SK-N-SH treated with all-trans-retinoic acid at 6 μM for 48 hours (cell line): ENCODE measurements at places on chromosomes 3 and 15.

GRCh38 chr3:141000027-141000663, 51.0 kb upstream of the SPSB4 start:
- peak; percentile 98 for ATAC-seq

GRCh38 chr3:89947337-89947954, 840.0 kb downstream of the EPHA3 start:
- ATAC-seq = no peak

DNA sequence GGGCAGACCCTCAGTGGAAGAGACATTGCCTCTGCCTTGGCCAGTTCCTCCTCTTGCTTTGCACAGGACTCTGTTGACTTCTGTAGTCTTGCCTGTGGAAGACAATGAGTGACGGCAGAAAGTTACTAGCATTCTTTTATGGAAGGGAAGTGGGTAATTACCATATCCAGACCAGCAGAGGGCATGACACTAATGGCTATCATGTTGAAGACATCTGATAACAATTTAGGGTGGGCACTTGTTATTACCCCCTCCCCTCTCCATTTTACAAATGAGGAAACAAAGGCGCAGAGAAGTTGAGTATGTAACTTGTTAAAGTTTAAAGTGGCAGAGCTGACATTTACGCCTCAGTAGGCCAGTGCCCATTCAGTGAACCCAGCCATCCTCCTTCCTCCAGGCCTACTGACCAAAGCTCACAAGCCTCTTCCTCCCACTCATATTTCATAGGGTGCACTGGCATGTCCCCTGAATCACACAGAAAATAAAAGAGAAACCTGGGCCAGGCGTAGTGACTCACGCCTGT, 48.2 kb upstream of the FMN1 start:
- ATAC-seq = peak; percentile 66

DNA sequence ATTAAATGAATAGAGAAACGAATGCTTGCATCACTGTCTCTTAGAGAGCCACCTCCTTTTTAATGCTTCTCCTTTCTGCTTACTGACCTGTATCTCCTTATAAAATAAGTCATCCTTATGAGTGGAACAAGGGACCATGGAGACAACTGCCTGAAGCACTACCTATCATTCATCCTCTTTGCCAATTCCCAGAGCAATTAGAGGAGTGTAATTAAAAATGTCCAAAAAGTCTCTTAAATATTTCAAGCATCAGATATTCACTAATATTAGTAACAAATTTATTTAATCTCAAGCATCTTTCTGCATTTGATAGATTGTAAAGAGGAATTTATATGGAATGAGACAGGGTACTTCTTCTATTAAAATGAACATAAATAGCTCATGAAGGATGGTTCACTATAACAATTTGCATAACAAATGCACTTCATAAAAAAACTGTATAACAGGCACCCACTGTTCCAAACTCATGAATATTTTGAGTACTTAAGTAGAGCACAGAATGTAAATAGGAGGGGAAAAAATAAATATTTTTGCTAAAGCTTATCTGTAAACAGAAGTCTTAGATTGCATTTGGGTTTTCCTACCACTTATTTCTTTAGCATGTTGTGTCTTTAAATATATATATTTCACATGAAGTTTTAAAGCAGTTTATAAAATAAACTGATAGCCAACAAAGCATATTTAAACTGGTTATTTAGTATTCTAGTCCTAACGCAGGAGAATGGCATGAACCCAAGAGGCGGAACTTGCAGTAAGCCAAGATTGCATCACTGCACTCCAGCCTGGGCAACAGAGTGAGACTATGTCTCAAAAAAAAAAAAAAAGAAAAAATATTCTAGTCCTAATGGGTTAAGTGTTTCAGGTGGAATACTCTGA, 269.3 kb downstream of the TBL1XR1 start:
- ATAC-seq = no peak

DNA sequence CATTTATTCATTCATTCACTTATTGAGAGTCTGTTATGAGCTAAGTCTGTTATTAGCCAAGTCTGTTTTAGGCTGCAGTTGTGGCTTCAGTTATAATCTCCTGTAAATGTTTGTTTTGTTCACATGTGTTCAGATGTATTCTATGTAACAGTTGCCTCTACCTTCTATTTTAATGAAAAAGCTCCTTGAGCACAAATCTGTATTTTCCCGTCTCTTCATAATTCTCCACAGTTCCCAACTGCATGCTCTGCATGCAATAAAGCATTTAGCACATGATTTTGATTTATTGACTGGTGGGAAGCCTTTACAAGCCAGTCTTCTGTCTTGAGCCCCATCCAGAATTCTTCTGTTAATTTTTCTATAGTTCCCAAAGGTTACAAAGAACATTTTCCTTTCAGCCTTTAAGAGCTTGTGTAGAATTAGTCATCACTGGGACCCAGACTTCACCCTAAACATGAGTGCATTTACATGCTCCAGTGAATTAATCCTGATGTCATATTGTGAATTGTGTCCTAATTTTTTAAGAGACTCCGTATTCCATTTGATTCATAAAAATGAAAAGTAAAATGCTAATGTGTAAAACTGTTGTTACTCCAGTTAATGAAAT, 122.3 kb upstream of the NR2E3 start:
- peak; percentile 41 for ATAC-seq

GRCh38 chr15:25875566-25875965, 12.4 kb upstream of the ATP10A start:
- no peak for ATAC-seq

DNA sequence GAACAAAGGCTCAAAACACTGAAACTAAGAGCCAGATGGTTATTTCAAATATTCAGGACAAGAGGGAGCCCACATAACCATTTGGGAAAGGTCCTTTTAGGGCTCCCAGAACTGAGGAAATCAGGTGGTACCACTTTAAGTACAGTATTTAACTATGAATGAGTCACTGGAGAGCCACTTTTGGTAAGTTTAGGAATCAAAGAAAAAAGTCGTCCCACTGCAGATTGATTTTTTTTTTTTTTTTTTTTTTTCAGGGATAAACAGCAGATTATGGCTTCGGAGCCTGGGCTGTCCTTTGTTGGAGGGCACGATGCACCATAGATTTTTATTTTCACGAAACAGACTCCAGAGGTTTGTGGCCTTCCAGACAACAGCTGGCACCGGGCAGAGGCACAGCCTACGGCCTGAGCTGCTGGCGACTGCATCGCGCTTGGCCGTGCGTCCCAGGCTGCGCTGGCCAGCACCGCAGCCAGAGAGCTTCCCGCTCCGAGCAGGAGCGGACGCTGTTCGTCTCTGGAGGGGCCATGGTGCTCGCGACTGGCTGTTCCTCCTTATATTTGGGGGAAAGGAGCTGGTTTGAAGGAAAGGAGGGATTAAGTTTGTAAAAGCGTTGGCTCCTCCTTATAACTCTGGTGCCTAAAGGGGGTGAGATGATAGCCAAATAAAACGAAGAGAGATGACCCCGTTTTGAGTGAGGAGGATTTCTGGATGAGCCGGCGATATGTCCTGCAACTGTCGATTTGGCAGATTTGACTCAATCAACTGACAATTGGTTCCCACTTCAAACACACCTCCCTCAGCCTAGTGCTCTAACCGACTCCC, 152.9 kb upstream of the GOLIM4 start:
- ATAC-seq = peak; percentile 65

GRCh38 chr3:102237181-102237580, 197.6 kb upstream of the ZPLD1 start:
- no peak for ATAC-seq

- no peak for ATAC-seq
Measured at GRCh38 chr3:143352850-143353550, 233.4 kb downstream of the CHST2 start.

DNA sequence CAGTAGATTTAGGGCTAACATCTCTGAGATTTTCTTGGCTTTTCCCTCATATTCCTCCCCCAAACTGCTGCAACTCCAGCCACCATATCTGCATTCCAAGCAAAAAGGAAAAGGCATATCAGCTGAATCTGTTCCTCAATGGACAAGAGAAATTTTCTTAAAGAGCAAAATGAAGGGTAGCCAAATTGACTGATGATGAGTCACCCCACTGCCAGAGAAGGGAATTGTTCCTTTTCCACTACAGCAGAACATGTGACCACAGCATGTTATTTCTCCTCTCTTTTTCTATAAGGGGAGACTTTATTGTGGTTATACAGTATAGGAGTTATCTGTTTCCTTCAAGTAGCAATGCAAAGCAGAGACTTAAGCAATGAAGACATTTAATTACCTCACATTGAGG, 172.5 kb downstream of the MTHFS start:
- peak; percentile 86 for ATAC-seq

GRCh38 chr15:71355268-71355667, 240.0 kb downstream of the THSD4 start:
- ATAC-seq = no peak

GRCh38 chr3:190506271-190506670, 7.6 kb upstream of the IL1RAP start:
- no peak for ATAC-seq

DNA sequence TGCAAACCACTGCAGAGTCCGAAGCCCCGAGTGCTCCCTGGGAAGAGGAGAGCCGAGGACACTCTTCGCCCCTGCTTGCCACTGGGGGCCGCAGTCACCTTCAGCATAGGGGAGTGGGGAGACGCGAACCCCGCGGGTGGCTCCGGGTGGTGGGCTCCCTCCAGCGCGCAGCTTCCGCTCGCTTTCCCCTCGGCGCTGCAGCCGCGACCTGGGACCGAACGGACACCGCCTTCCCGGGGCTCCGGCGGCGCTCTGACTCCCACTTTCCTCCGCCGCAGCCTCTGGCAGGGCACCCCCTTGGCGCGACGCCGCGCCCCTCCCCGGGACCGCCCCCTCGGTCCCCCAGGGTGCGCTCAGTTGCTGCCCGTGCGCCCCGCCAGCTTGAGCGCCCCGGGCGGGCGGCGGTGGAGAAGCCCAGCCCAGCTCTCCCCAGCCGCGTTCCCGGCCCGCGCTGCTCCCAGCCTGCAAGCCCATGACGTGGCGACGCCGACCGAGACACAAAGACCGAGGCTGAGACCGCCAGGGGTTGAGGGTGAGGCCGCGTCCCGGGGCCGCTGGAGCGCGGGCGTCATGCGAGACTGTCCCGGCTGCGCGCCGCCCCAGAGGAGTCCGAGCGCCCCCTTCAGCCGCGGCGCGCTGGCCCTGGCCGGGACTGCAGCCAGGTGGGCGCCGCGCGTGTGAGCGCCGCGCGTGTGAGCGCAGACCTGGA, at the start of gene MINAR1:
MINAR1 (plus strand) TSS at position 701 of the 709 bp plus-strand sequence. CDS start 23,812 bp downstream, outside the sequence.
- ATAC-seq = peak; percentile 87

DNA sequence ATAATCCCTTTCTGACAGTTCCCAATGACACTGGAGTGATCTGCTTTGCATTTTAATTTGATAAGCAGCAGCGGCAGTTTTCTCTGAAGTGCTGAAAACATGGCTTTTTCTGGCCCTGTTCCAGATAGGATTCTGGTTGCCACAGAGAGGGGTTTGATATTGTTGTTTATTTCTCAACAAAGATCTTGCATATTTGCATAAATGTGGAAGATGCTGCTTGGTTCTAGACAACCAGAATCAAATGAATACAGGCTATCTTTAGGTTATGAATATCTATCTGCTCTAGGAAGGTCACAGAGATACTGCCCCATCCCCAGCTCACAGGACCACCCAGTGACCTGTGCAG, 137.1 kb downstream of the ZNF609 start:
- peak; percentile 13; the same call in 2 of the 3 replicates for ATAC-seq

GRCh38 chr15:81271761-81272644, 51.9 kb downstream of the STARD5 start:
- no peak for ATAC-seq

DNA sequence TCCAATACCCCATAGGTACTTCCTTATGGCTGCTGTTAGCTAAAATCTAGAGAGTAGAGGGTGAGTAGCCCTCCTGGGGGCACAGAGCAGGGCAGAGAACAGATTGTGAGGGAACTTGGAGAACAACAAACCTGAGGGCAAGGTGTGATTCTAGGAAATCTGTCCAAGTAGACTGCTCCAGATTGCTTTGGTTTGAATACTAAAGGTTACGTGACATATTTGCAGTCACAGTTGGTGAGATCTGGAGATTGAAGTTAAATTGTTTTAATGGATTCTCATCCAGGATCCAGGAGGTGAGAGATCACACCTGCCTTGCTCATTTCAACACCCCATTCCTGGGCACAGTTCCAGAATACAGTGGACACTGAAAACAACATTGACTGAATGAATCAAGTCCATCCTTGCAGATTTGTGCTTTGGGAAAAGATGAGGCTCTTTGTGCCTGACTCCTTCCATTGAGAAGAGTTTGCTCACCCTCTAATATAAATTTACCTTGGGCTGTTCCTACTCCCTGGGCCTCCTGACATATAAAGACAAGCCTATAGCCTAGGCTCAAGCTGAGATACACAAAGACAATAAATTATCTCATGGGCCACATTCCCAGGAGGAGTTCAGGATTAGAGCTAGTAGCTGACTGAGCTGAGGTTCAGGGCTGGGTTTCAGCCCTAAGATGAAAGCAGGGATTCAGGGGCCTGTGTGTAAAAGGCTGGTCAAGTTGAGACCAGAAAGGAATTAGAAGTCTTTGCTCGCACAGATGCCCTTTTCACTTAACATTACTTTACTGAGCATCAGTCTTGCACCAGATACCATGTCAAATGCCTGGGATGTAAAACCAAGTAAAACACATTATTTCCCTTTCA, 400.9 kb upstream of the MCTP2 start:
- no peak for ATAC-seq

DNA sequence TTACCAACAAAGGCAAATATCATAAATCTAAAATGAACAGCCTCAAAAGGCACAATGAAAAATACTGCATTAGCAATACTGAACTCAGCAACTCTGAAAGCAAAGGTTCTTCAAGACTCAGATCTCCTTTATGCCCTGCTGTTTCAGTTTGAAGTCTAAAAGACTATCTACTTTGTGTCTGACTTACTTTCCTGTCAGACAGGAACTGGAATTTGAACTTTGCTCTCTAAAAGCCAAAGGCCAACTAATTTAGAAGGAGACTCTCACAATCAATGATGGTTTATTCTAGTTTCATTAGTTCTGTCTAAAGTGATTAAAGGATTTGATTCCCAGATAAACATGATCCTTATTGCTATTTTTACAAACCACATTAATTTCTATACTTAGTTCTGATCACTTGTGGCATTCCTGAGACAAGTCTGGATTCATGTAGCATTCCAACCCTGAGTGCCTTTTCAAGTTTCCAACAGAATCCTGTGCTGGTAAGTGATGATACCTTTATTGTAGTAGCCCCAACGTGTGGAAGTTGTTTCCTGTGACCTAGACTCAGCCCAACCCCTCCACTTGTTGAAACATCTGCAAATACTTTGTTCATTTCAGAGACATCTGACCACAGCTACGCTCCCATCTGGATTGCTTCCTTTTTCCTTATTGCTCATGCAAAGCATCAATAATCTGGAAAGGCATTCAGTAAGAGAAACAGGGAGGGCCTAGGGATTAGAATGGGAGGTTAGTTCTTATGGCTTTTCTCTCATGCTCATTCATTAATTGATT, 14.9 kb upstream of the LEKR1 start:
- ATAC-seq = peak; percentile 57
